ENCODE measurements at places on chromosomes 16 and 17.

DNA sequence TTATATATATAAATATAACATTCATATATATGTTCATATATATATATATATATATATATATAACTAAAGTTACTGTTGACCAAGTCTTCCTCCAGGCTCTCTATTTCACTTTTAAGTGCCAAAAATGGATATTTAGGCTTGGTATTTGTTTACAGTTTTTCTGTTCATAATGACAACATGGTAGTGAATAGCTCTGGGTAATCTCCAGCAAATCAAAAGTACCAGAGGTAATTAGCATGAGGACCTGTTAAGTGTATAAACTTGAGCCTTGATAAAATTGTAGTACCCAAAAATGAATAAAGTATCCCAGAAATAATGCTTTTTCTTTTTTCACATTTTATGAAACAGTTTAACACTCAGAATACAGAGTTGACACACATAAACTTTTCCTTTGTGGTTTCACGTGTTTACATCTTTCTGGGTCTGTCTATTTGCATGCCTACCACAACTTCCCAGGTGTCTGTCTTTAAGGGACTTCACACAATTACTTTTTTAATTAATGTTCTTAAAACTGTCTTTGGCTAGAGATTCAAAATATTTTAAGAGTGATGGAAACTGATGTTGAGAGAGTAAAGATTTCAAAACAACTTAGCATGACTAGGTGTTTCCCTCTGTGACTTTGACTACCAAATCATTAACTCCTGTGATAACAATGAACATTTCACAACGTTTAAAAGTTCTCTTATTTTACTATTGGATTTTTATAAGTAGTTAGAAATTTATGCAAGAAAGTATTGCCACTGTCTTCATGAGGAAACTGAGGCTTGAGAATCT is 47.9 kb downstream of the RABEP1 start:
- no peak for DNase-seq

DNA sequence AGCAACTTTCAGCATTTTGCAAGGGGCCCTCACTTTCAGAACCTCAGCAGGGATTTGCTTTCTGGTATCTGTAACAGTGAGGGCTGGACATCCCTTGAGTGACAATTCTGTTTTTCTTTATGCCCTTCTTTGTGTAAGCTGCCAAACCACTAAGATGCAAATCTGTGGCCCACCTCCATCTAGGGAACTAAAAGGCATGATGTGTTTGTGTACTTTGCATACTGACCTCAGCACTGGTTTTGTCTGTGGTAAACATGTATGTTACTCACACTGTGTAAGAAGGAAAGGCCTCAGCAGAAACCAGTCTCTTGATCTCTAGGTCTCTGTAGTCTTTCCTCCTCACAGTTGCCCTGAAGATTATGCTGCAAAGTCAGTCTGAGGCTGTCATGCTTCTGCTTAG is 396.6 kb upstream of the DYNLRB2 start:
- DNase-seq, result no peak

GRCh38 chr17:5198472-5198871 is 6.8 kb upstream of the ZNF594 start:
- DNase-seq, result no peak

DNA sequence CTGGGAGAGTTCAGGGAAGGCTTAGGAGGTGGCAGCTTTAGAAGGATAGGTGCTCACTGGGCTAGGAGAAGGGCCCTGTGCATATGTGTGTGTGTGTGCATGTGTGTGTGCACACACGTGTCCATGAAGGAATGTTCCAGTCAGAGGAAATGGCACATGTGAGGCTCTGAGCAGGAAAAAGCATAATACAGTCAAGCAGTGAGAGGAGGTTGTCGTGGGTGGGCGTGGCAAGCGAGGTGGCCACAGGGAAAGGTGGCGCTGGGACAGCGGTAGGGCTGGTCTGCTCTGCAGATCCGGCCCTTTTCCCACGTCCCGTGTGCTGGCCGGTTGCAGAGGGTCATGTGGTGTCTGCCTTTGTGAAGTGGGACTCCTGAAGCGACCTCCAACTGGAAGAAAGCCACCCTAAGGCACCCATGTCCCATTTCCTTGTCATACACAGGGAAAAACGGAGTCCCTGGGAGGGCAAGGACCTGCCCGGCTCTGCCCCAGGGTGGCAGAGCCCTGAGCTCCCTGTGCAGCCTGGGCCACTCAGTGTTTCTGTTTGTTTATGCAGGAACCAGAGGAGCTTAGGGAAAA is 40.1 kb downstream of the NT5M start:
- DNase-seq, result no peak

GRCh38 chr16:19853132-19853741 is 31.4 kb downstream of the GPRC5B start:
- DNase-seq, result no peak

DNA sequence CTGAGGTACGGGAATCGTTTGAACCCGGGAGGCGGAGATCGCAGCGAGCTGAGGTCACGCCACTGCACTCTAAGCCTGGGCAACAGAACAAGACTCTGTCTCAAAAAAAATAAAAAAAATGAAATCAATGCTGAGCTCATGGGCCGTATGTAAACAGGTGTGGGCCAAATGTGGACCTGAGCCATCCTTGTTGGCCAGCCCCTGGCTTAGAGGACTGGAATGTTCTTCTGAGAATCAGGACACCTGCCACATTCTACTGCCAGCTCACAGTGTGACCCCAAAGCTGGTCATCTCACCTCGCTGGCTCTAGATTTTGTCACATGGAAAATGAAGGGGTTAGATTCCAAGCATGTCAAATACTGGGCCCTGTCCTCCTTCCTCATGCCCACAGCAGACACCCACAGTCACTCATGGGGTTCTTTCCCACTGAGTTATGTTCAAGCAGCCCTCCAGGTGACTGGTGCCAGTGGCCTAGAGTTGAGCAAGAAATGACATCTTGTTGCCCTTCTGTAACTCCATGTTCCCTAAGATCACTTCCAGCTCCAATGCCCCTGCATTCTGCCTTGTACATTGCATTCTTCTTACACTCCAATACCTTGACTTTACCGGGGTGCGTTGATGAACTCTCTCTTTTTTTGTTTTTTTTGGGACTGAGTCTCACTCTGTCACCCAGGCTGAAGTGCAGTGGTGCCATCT is 110.6 kb downstream of the ABCC1 start:
- no peak for DNase-seq

- DNase-seq, result no peak
Observed at GRCh38 chr17:62605588-62605987, 21.9 kb upstream of the MRC2 start.

DNA sequence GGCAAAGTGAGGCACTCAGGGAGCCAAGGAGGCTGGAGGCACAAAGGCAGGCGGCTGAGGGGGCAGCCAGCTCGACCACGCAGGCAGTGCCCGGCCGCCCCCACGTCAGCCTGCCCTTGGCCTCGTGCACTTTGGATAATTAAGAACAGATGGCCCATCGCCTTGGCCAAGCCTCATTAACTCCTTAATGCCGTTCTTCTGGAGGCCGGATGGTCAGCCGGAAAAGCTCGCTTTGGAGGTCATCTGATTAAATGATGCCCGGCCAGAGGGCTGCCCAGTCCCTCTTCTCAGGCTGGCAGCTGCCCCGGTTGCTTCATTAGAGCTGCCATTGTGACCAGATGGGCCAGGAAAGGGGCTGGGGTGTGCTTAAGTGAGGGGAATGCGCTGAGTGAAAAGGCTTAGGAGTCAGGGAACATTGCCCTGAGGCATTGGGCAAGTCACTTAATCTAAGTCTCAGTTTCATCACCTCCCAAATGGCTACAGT is 364.0 kb downstream of the NPIPA8 start:
- DNase-seq, result peak; percentile 54

GRCh38 chr17:7081341-7082062 is 1.5 kb upstream of the CLEC10A start:
- no peak for DNase-seq

DNA sequence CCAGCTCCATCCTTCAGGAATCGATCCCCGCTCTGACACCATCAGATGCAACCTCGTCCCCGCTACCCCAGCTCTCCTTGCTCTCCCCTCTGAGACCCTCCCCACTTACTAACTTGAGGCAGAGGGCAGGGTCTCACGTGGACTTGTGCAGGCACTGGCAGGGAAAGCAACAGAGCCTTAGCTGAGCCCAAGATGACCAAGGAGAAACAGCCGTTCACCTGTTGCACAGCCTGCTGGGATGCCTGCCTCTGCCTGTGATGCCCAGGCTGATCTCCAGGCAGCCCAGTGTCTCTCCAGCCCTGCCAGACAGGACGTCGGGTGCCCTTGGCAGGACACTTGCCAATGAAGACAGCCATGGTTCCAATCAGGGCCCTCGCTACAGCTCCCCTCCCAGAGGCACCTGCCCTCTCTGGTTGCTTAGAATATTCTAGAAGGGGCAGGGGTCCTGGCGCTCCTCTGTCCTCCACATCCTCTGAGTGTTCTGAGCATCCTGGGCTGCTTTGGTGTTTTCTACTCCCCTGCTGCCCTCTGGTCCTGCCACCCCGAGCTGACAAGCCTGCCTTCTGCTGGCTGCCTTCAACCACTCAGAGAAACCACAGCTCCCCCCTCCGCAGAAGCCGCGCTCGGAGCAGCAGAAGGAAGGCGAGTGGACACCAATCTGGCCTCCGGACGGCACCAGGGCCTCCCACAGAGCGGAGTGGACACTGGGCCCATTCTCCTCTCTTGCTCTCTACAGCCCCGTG is 6.7 kb downstream of the CEP295NL start:
- DNase-seq, result no peak

DNA sequence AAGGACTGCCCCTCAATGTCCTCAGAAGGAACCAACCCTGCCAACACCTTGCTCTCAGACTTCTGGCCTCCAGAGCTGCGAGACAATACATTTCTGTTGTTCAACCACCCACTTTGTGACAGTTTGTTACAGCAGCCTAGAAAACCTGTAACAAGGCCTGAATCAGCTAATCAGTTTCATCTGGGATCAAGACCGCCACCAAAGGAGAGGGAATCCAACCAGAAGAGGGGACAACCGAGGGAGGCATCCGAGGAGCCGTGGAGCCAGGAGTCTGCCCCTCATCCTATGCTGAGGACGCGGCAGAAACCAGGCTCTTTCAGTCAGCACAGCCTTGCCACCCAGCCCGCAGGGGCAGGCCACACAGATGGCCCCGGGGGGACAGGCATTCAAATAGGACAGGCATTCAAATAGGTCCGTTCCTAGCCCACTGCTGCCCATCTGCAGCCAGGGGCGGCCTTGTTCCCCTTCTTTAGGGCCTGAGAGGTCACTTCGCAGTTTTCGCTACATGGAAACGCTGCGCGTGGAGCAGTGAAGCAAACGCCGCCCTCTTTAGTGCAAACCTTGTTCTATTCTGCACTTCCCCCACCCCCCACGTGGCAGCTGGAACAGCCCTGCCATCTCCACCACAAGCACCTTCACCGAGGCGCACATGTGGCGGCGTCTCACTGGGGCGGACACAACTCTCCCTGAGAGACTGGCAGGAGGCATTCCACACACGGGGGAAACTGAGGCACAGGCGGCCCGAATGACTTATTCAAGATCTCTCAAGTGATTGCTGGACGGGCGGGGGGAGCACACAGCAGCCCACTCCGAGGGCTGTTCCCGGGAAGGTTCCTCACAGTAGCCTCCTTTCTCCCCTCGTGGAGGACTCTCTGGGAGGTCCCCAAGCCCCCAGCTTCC is 26.7 kb downstream of the FA2H start:
- DNase-seq, result no peak

- no peak for DNase-seq
Observed at GRCh38 chr17:909642-910323, 69.8 kb downstream of the NXN start.

GRCh38 chr16:87924811-87925670 is 11.3 kb downstream of the CA5A start:
- DNase-seq, result peak; percentile 55

- DNase-seq, result no peak
Observed at GRCh38 chr17:81075307-81075706, 40.4 kb downstream of the BAIAP2 start.

All from SK-N-DZ (cell line).